HS-5 (cell line): ENCODE measurements at places on chromosomes 7 and 10.

DNA sequence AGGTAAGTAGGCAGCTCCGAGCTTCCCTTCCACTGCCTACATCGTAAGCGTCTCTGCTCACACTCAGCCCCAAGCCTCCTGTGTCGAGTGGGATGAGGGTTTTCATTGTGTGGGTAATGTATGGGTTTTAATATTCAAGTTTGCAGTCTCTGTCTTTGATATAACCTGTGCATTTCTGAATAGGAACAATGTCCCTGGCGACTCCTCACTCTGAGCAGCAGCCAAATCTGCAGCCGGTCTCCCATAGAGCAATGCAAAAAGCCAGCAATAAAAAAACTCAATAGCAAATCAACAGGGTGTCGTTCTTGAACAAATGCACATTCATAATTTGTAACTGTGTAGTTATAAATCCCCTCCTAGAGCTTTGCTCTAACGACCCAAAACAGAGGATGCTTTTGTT lies 33.4 kb downstream of the PPP1R17 start:
- DNase-seq, result no peak

DNA sequence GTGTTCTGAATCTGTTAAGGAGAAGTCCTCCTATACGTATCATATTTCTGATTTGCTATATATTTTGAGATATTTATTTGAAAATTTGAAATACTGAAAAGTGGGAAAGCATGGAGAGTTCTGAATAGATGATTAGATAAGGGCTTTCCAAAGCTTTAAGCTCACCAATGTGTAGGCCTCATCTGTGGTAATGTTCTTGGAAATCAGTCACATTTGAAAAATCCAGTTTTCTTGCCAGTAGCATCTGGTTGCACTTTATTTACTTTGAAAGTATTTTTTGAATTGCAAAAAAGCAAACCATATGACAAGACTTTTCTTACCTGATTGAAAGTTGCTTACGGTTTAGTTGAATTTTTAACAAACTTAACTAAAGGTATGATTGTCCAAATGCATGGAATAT lies 21.7 kb downstream of the ADD3 start:
- DNase-seq, result no peak

GRCh38 chr7:140881507-140882228 lies 43.1 kb downstream of the BRAF start:
- DNase-seq, result no peak

GRCh38 chr7:128738570-128739047 lies 550 bp upstream of the CALU start:
- DNase-seq, result no peak

GRCh38 chr10:267705-268104 lies 132.4 kb downstream of the ZMYND11 start:
- DNase-seq, result no peak

DNA sequence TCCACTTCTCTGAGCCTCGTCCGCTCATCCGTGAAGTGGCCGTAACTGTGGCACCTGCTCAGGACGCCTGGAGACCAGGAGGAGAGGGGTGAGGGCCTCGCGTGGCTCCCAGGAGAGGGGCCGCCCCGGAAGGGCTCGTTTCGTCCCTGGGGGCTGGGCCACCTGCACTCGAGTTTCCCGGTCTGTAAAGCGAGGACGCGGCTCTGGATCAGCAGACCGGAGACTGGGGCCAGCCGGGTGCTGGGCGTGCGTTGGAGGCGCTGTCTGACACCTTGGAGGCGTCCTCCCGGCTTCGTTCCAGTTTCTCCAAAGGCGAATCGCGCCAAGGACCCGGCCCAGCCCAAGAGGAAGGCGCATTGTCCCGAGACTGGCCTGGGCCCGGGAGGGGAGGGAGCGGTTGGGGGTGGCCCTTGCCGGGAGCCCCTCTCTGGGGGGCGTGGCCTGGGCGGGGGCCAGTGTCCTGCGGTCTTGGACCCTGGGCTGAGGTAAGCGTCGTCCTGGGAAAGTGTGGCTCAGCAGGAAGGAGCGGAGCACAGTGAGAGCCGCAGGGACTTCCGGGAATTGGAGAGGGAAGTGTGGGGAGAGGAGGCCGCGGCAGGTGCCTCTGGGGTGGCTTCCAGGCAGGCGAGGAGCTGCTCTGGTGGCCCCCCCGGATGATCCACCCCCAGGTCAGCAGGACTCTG lies 89.6 kb downstream of the FOXL3 start:
- DNase-seq, result no peak

GRCh38 chr7:68622500-68622899 lies 975.8 kb upstream of the AUTS2 start:
- DNase-seq, result no peak

- DNase-seq, result no peak
Observed at GRCh38 chr10:27770181-27770580, 24.6 kb upstream of the MKX start.

- DNase-seq, result no peak
Observed at GRCh38 chr10:94052866-94053791, 59.4 kb downstream of the PLCE1 start.

DNA sequence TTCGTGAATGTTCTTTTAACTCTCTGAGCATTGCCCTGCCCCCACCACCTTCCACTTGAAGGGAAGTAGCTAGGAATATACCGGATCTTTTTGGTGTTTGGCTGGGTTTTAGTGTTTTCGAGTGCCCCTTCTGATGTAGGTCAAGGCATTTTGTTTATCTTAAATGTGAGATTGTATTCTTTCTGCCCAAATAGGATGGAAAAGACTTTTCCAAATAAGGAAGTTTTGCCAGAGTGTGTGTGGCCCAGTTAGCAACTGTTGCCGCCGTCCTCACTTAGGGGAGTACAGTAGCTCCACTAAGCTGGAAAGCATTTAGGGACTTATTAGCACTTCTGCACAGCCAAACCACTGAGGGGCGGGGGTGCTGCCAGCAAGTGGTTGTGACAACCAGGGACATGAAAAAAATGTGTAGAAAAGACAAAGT lies 29.8 kb upstream of the VCL start:
- no peak for DNase-seq

GRCh38 chr10:3002304-3002703 lies 65.0 kb upstream of the PFKP start:
- DNase-seq, result no peak

DNA sequence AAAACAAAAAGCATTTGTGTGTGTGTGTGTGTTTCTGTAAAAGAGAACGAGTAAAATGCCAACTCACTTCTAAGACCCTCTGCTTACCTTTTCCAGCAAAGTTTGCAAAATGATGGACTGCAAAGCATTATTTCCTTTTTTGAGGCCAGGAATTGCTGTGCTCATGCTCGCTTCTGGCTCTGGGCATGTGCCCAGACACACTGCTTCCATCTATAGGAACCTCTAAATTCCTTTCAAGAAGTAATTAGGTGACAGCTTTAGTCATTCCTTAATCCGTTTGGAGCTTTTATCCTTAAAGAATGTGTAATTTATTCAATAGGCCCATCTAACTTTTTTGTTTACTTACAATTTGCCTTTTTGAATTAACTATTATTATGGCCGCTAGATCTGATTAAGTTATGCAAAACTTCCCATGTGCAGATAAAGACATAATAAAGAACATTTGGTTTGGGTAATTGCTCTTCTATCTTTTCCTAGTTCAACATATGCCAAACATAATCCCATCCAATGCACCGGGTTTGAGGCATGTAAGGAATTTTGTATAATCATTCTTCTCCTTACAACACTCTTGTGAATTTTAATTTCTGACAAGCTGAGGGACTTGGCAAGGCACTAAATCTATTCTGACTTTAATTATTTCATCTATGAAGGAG lies 34.7 kb downstream of the A1CF start:
- DNase-seq, result no peak

GRCh38 chr7:128099204-128099671 lies 68.0 kb upstream of the LRRC4 start:
- DNase-seq, result peak; percentile 35

- DNase-seq, result peak; percentile 88
Observed at GRCh38 chr7:106216517-106216922, 68.3 kb downstream of the NAMPT start.
